ENCODE measurements at places on chromosomes 4 and X.

GRCh38 chrX:129908636-129909035 is 2.7 kb downstream of the UTP14A start:
- no peak for DNase-seq

- no peak for DNase-seq
Measured at GRCh38 chr4:1843852-1844251, 12.1 kb downstream of the LETM1 start.

- no peak for DNase-seq
Measured at GRCh38 chrX:55715847-55716246, 1.7 kb upstream of the RRAGB start.

DNA sequence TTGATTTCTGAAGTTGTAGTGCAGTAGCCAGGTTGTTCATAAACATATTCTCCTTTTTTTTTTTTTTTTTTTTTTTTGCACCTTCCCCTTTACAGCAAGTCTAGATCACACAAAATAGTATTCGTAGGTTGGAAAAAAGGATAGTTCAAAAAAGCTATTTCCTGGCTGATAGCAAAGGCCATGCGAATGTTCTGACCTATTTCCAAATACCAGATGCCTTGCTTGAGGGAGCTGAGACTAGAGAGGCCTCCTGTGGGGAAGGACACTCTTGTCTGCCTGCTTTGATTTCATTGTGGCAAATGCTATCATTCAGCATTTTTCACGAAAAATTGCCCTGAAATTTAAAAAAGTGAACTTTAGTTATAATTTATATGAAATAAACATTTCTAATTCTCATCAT is 111.4 kb downstream of the MAD2L1 start:
- no peak for DNase-seq

DNA sequence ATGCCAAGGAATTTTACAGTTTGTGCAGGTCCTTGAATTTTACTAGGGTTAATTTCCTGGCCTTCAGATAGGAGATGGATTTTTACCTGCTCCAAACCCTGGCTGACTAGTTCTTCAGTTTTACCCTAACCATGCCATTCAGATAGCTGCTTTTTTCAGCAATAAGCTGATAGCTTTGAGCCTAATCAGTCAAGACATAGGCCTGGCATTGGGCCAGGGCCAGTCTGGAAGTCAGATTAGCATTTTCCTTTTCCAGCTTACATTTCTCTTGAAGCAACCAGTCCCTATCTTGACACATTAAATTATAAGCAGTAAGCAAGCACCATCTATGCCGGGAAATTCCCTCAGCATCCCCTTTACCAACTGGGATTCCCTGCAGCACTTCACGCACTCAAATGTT is 177.1 kb downstream of the ADGRA3 start:
- no peak for DNase-seq

DNA sequence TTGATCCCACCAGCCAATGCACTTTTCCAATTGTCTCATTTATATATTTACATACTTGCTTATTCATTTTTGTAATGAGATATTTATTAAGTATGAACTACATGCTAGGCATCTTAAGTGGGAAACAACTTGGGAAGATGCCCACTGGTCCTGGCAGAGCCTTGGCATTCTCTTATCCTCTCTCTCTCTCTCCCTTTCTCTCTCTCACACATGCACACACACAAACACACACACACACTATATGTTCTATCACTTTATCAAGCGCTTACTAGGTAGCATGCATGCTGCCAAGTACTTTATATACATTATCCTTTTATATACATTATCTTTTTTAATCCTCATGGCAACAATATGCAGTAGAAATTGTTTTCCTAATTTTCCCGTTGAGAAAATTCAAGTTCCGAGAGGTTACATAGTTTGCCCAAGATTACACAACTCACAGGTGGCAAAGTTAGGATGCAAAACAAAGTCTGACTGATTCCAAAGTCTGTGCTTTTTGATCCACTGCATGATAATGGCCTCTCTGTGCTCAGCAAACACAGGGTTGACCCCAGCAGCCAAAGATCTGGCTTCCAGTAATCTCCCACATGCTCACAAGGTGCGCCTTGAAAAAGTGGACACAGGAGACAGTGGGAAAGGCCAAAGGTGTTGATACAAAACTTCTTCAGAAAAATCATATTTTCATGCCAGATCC is 173.1 kb upstream of the KLF3 start:
- no peak for DNase-seq
